ENCODE measurements at places on chromosomes 5 and 9.

- DNase-seq = no peak
Measured at GRCh38 chr9:114784721-114785279, 21.0 kb downstream of the TNFSF15 start.

DNA sequence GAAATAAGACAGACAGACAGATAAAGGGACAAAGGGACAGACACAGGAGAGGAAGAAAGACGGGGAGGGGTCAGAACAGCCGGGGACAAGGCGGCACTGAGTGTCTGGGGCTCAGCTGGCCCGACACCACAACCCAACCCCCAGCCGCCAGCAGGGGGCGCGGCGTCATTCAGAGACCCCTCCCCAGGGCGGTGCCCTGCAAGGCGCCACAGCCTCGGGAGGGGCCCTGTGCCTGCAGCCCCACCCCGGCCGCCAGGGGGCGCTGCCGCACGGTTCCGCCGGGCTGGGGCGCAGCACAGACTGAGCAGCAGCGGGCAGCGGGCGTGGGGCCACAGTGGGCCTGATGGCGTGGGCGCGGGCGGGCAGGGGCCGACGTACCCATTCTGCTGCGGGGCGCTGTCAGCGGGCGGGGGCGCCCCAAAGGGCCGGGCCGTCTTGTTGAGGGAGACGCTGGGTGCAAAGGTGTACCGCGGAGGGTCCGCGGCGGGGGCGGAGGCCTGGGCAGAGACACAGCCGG is 5.9 kb downstream of the PDLIM7 start:
- DNase-seq = no peak

- DNase-seq = peak; percentile 5
Measured at GRCh38 chr5:74579215-74579614, 61.3 kb downstream of the ENC1 start.

DNA sequence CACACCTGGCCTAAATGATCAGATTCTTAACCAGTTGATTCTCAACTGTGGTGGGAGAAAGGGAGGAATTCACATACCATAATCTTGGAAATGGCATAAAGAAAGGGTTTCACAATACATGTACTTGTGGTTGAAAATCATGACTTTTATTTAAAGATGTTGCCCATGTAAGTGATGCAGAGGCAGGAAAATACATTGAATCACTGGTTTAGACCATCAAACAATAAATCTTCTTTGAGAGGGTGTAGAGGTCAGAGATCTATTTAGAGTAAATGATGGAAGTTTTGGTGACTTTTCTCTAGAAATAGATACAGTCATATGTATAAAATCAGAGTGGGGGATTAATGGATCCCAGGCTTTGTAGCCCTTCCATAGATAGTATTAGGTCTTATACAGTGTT is 15.4 kb downstream of the NDUFS4 start:
- DNase-seq = no peak

DNA sequence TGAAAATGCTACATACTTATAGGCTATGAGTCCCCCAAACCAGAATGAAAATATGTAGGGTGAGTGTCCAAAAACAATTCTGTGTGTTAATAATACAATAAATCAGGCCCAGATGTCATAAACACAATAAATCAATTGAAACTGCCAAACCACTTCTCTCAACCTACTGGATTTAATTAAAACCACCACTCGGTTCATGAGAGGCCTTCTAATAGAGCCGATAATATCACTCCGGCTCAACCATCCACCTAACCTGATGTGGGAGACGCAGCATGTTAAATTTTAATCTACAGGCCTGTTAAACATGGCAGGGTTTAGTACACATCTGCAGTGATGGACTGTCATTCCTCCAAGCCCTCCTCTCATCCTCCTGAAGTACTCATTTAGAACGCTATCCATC is 734.5 kb upstream of the ZNF608 start:
- no peak for DNase-seq

GRCh38 chr5:178392931-178393394 is 160.4 kb upstream of the PHYKPL start:
- DNase-seq = no peak

GRCh38 chr9:77714077-77714549 is 66.0 kb upstream of the GNA14 start:
- no peak for DNase-seq

GRCh38 chr5:98905857-98906688 is 22.7 kb downstream of the CHD1 start:
- no peak for DNase-seq

- DNase-seq = no peak
Measured at GRCh38 chr5:161278739-161279660, 267.5 kb downstream of the GABRB2 start.

DNA sequence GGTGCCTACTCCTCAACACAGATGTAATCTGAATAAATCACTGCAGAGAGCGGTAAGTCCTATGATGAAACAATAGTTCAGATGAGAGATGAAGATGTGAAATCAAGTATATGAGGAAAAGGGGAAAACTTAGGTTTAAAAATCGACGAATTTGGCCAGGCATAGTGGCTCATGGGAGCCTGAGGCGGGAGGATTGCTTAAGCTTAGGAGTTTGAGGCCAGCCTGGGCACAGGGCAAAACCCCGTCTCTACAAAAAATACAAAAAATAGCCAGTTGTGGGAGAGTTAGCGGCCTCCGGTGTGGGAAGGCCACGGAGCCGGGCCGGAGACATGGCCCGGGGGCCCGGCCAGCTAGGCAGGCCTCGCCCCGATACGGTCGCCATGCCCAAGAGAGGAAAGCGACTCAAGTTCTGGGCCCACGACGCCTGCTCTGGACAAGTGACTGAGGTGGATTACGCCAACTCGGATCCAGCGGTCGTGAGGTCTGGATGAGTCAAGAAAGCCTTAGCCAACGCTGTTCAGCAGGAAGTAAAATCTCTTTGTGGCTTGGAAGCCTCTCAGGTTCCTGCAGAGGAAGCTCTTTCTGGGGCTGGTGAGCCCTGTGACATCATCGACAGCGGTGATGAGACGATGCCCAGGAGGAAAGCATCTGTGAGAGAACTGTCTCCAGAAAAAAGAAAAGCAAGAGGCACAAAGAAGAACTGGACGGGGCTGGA is 62.8 kb upstream of the SUB1 start:
- no peak for DNase-seq

DNA sequence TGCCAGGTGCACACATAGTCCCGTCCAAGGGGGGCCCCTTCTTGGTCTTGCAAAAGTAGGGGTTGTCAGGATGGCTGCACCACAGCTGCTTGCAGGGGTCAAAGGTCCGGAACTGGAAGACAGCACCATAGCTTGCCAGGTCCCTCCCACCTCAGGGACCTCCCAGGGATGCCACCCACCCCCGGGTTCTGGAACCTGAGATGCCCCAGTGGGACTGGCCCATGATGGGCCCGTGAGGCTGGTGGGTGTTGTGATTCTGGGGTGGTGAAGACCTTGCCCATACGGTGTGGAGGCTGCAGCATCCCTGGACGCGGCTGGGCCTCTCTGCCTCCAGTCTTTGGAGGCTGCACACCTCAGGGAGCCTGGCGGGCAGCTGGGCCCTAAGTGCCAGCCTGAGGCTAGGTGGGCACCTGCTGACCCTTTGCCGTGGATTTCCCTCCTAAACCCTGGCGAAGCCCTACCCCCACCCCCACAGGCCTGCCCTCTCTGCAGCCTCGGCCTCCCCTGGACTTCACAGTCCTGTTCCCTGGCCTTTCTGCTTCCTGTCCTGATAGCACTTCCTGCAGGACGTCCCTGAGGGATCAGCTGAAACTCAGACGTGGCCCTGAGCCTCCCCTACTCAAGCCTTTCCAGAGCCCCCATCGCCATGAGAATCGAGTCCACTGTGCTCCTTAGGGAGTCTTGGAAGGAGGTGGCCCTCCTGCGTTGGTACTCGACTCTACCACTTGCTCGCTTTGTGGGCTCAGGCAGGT is 92.1 kb downstream of the ZNF354C start:
- no peak for DNase-seq

- DNase-seq = no peak
Measured at GRCh38 chr5:151758141-151758429, 346 bp downstream of the ATOX1 start.

- no peak for DNase-seq
Measured at GRCh38 chr9:130088051-130088450, 34.3 kb downstream of the GPR107 start.

DNA sequence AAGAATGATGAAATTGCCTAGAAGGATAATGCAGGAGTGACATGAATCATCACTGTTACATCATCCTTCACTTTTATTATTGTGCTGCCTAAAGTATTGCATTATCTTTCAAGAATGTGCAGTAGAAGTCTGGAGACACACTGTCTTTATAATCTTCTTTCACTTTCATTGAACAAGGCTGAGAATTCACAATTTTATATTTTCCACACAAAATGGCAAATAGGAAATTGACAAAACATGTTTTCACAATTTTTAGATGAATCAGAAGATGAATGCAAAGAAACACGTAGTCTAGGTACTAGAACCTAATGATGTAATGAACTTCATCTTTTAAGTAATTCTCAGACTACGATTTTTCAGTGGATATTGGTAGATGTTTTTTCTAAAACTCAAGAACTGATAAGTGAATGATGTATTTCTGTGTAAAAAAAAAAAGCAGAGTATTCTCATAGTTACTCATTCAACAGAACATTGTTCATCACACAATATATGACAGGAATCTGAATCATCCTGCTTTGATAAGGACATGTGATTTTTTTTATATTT is 131.5 kb upstream of the GRHPR start:
- no peak for DNase-seq

DNA sequence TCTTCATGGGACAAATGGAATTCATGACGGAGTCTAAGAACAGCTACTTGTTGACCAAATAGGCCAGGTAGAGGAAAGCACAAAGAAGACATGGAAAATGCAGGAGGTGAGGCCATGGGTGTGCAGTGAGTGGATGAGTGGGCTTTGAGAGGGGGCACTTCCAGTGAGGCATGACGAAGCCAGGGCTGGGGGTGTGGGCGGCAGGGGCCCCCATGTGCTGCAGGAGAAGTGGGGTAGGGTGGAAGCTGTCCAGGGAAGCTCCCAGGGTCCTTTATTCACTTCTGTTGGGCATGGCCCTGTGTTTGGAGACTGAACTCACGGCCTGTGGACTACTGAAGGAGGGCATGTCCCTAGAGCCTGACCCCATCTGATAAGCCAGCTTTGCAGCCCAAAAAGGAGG is 127.6 kb upstream of the SLC25A48 start:
- no peak for DNase-seq

- DNase-seq = no peak
Measured at GRCh38 chr9:136975644-136976043, 1.7 kb upstream of the PTGDS start.

GRCh38 chr5:124352312-124352711 is 394.1 kb downstream of the ZNF608 start:
- no peak for DNase-seq

DNA sequence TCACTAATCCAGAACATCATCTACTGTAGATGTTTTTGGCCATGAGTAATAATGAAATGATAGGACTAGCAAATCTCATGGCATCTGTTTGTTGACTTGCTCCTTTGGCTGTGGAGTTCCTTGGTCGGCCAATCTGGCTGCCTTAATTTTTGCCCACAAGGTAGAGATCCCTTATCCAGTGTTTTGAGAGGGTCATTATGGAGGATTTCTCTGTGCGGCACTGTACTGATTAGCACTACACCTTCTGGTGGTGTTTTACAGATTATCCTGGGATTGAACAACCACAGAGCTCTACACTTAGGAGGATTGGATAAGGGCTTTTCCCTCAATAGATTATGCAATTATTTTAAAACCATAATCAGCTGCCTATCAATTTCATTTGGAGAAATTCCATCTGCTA is 3.2 kb upstream of the ENHO start:
- DNase-seq = no peak

- no peak for DNase-seq
Measured at GRCh38 chr5:59648949-59649921, 244.3 kb downstream of the PDE4D start.

Data from stimulated activated CD8-positive, alpha-beta memory T cell treated with anti-CD3 and anti-CD28 coated beads, Interleukin-4, amount 100 ng/mL, for 4 hours (primary cell).